ENCODE measurements at places on chromosomes 1 and 21. TPM values are rescaled to one million over a fixed set of nuclear protein-coding genes. Genes with fewer than 3 reads are reported as not detected.

DNA sequence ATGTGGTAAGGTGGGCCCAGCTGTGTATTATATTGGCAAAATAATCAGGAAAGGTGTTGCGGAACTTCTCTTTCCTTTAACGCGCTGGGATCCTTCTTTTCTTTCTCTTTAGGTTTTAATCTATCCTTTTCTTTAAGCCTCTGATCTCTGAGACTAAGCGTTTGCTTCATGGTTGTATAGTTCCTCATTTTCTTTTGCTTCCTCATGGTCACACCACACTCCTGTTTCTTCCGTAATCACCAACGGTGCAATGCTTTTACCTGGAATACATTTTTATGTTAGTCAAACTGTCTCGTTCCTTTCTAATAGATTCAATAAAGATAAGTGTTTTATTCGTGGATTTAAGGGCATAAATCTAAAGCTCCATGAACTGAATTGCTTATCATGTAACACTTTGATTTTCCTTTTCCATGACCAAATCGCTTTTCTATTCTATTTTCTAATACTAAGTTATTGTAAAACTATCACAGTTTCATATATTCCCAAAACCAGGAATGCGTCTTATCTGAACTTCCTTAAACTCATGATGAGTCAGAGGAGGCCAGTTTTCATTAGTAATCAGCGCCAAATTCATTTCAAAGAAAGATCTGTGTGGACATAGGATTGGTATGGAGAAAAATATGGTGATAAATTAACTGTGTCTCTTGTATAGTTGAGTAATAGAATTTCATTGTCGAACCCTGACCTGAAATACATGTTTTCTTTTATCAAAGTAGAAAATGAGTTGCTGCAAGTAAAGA lies 12.2 kb downstream of the SDCCAG8 start:
- DNase-seq = peak; percentile 90
- no peak overlapping the region for H3K4me3 ChIP-seq
- peak overlapping the region; percentile 76 for H3K27ac ChIP-seq

DNA sequence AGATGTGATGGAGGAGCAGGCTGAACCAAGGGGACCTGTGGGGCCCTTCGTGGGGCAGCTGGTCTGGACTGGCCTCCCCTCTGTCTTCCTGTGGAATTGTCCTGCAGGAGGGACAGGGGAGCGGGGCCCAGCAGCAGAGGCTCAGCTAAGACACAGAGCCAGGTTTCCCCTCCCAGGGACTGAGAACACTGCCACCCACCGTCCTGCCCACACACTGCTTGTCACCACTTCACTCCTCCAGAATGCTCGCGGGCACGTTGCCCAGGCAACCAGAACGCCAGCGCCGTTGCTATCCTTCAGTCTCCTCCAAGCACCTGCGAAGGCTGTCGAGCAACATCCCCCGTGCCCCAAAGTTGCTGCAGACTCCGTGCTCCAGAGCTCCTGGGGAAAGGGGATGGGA lies 46.4 kb downstream of the AJAP1 start:
- H3K4me1 ChIP-seq = no peaks in the 10 kb centered on the region
- no peak overlapping the region for H3K27ac ChIP-seq
- no peak for DNase-seq
- H3K4me3 ChIP-seq = no peak overlapping the region

- H3K4me1 ChIP-seq = no peaks in the 10 kb centered on the region
- H3K36me3 ChIP-seq = no peaks in the 10 kb centered on the region
- peak; percentile 35 for DNase-seq
- H3K27ac ChIP-seq = no peak overlapping the region
- H3K4me3 ChIP-seq = no peak overlapping the region
Observed at GRCh38 chr1:18681423-18681835, 50.8 kb downstream of the PAX7 start.

GRCh38 chr1:161771161-161771560 lies 5.0 kb downstream of the ATF6 start:
- H3K4me3 ChIP-seq = no peak overlapping the region
- DNase-seq = no peak
- no peaks in the 10 kb centered on the region for H3K27me3 ChIP-seq
- H3K27ac ChIP-seq = no peak overlapping the region
- H3K36me3 ChIP-seq = no peaks in the 10 kb centered on the region

- DNase-seq = peak; percentile 4
- no peaks in the 10 kb centered on the region for H3K36me3 ChIP-seq
- no peaks in the 10 kb centered on the region for H3K27me3 ChIP-seq
Observed at GRCh38 chr1:192170196-192170984, 12.1 kb downstream of the RGS18 start.

DNA sequence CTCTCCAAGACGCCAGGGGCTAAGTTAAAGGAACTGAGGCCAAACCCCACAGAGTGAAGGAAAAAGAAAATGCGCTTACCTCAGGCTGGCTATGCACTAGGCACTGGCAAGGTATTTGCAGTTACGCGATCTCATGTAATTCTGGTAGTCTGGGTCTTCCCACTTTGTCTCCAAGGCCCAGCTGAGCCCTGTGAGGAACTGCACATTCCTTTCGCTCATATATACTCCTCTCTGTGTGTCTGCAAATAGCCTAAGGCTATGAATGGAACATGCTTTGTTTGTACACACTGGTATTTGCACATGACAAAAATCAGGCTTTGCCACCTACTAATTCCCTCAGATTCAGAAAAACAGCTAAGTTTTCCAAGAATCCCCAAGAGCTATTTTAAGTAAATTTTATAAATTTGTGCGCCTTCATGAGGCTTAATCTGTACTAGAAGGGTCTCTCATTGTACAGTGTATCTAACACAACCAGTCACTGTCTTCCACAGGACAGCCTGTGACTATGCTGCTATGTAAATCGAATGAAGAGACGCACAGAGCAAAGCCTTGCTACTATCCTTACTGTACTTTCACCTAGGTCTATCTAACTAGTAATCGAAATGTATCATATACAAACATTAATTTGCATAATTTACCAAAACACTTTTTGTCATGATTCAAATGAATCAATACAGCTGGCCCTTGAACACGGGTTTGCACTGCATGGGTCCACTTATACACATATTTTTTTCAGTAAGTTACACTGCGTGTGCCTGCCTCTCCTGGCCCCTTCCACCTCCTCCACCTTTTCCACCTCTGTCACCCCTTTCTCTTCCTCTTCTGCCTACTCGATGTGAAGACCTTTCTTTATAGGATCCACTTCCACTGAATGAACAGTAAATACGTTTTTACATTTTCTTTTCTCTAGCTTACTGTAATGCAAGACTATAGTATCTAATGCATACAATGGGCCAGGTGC lies 87.0 kb downstream of the SIPA1L2 start:
- H3K36me3 ChIP-seq = no peaks in the 10 kb centered on the region
- H3K4me1 ChIP-seq = peaks cover 31% of the 10 kb centered on the region
- no peak for DNase-seq

DNA sequence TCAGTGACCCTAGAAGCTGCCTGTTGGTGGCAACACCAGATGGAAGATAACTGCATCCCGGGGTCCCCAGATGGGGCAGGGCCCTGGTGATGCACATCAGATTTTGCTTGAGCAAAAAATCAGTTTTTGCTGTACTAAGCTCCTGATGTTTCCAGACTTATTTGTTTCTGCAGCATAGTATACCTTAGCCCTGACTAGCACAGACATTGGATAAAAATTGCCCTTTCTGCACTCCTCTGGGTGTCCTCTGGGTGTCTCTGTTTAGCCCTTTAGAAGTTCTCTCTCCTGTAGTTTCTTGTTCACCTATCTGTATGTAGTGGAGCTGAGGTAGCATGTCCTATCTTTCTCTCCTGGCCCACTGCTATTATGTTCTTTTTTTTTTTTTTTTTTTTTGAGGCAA lies 30.3 kb upstream of the PLA2G2C start:
- no peaks in the 10 kb centered on the region for H3K36me3 ChIP-seq
- peaks cover 40% of the 10 kb centered on the region for H3K27me3 ChIP-seq
- peaks cover 14% of the 10 kb centered on the region for H3K4me1 ChIP-seq
- H3K27ac ChIP-seq = no peak overlapping the region
- peak; percentile 36 for DNase-seq

DNA sequence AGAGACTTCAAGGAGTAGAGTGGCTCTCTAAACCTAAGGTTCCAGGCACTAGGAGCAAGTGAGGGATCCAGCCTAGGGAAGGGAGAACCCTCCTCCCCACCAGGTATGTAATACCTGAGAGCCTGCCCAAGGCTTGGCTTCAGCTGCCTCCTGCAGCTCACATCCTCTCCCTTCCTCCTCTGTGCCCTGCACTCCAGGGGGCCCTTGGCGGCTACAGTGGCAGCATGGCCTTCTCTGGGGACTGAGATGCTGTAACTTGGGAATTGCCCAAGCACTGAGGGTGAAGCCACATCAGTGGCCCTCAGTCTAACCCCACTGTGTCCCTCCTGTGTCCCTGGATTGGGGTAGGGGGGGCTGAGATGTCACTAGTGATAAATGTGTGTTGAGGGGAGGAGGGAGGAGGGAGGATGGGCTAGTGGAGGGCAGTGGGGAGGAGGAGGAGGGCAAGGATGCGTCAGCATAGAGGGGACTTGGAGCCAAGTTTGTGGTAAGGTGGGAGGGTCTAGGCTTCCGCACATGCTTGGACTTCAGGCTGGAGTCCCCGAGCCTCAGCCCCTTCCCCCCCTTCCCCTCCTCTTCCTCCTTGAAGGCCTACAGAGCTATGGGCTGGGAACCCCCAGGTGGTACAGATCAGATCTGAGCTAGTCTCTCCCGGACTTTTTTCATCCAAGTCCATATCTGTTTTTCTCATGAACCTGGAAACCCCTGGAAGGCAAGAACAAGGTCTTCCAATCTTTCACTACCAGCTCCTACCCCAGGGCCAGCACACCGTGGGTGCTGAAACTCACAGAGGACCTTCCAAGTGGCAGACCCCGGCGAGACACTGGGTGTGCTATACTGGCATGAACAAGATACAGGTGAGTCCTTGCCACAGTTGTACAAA lies 17.5 kb downstream of the COL9A2 start:
- DNase-seq = peak; percentile 67
- H3K36me3 ChIP-seq = no peaks in the 10 kb centered on the region
- no peaks in the 10 kb centered on the region for H3K4me1 ChIP-seq
- H3K27me3 ChIP-seq = no peaks in the 10 kb centered on the region
- no peak overlapping the region for H3K4me3 ChIP-seq

DNA sequence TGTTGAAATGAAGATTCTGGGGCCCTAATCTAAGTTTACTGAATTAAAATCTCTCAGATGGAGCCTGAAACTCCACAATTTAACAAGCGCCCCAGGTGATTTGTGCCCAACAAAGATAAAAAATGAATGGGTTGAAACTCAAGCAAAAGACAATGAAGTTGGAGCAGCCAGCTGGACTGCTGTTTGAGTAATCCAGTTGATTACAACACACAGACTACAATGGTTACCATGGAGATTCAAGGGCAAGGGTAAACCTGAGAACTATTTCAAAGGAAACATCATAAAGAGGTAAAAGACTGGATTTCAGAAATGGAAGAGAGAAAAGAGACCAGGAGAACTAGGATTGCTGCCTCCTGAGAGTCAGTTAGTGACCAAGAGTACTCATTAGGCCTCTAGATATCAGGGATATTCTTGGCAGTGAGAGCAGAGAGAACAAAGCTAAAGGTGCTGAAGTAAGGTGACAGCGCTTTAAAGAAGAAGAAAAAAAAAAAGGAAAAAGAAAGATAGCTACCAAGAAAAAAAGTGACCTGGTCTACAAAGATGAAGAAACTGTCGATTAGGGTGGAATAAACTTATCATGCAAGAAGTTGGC lies 44.5 kb downstream of the LRRC53 start:
- peak; percentile 48 for DNase-seq
- no peak overlapping the region for H3K4me3 ChIP-seq
- H3K4me1 ChIP-seq = peaks cover 40% of the 10 kb centered on the region
- no peaks in the 10 kb centered on the region for H3K36me3 ChIP-seq

GRCh38 chr1:176880955-176881595 lies 283.4 kb downstream of the ASTN1 start:
- H3K4me3 ChIP-seq = no peak overlapping the region
- peak; percentile 82 for DNase-seq
- no peaks in the 10 kb centered on the region for H3K27me3 ChIP-seq
- no peaks in the 10 kb centered on the region for H3K36me3 ChIP-seq
- H3K27ac ChIP-seq = no peak overlapping the region

DNA sequence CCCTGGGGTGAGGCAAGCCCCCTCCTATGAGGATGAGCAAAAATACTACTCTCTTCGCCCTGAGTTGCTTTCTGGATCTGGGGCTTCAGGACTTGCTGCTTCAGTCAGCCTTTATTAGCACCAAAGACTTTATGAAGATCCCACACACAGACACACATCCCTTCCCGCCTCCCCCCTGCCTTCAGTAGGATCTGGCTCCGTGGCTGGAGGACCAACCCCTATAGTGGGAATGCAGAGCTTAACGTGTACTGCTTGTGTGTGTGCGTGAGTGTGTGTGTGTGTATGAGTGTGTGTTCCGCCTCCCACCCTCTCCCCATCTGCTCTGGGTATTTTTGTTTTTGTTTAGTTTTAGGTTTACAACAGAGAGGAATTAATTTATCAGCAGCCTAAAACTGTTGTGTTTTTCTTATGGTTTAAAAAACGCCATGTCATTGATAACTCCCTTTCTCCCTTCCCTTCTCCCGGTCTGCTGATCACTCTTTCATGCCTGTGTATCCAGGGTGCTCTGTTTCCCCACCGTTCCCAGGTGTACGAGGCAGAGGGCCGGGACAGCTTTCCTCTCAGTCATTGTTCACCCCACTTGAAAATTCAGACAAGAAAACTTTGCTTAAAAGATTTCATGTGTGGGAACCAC lies 27.5 kb upstream of the ZFP69B start:
- H3K4me3 ChIP-seq = no peak overlapping the region
- H3K27me3 ChIP-seq = no peaks in the 10 kb centered on the region
- peaks cover 4% of the 10 kb centered on the region for H3K36me3 ChIP-seq
- no peaks in the 10 kb centered on the region for H3K4me1 ChIP-seq
- no peak overlapping the region for H3K27ac ChIP-seq

DNA sequence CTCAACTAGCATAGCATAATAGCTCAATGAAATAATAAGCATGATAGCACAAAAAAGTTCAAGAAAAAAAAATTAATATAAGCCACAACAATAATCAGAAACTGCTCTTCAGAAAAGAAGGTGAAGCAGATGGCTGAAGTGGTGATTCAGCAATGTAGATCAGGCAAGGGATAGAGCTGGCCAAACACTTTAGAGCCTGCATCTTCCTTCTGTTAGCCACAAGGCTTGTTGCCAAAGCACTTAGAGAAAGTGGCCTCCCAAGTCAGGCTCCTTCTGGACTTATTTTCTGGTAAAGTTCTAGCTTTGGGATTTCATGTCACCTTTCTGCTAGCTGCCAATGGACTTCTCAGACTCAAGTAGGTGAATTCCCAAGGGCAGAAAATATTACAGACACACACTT lies 60.3 kb upstream of the C1orf87 start:
- H3K4me3 ChIP-seq = no peak overlapping the region
- H3K27me3 ChIP-seq = no peaks in the 10 kb centered on the region
- no peaks in the 10 kb centered on the region for H3K36me3 ChIP-seq
- peak; percentile 42 for DNase-seq

GRCh38 chr1:6086358-6086757 lies 40.7 kb downstream of the KCNAB2 start:
- no peak overlapping the region for H3K4me3 ChIP-seq
- no peaks in the 10 kb centered on the region for H3K36me3 ChIP-seq
- no peak for DNase-seq
- H3K27me3 ChIP-seq = no peaks in the 10 kb centered on the region
- no peak overlapping the region for H3K27ac ChIP-seq
- H3K4me1 ChIP-seq = peaks cover 5% of the 10 kb centered on the region

DCST2 gene
- total RNA-seq = 5.4 TPM

Data from cardiac muscle cell (in vitro differentiated cells and primary cell).